Muscle of arm (tissue), 14 donors: ENCODE measurements at places on chromosomes 6 and 20.

DNA sequence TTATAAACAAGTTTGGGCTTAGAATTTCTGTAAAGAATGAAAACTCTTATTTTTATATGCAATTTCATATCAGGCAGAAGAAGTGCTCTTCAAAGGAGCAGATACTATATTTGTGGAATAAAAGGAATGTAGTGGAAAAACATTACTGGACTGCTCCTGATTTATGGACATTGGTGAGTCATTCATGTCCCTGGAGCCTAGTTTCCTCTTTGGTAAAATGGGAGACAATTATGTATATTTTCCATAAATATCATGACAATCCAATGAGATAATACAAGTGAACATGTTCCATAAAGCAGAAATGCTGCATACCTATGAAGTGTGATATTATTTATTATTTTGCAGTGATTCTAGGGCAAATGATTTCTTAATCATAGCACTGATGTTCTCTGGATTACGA, 445.8 kb upstream of the CITED2 start:
- DNase-seq, result peak; percentile 17

DNA sequence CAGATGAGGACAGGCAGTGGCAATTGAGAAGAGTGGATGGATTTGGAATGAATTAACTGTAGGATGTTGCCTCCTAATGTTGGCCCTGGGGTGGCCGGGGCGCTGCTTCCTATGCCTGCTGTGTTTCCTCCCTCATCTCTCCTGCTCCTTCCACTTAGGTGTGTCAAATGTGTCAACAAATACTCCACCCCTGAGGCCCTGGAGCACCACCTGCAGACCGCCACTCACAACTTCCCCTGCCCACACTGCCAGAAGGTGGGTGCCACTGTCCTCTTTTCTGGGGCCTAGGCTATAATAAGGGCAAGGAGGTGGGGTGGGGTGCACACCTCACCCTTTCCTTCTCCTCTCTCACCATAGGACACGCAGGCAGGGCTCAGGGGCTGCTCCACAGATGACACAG, 30.0 kb upstream of the CHMP4B start:
- DNase-seq, result no peak

GRCh38 chr6:404685-405423, 13.3 kb downstream of the IRF4 start:
- no peak for DNase-seq

- DNase-seq, result no peak
These were observed 25.6 kb downstream of the POFUT1 start for GRCh38 chr20:32233286-32233685.

GRCh38 chr20:32567384-32568178, 17.6 kb downstream of the NOL4L start:
- no peak for DNase-seq

DNA sequence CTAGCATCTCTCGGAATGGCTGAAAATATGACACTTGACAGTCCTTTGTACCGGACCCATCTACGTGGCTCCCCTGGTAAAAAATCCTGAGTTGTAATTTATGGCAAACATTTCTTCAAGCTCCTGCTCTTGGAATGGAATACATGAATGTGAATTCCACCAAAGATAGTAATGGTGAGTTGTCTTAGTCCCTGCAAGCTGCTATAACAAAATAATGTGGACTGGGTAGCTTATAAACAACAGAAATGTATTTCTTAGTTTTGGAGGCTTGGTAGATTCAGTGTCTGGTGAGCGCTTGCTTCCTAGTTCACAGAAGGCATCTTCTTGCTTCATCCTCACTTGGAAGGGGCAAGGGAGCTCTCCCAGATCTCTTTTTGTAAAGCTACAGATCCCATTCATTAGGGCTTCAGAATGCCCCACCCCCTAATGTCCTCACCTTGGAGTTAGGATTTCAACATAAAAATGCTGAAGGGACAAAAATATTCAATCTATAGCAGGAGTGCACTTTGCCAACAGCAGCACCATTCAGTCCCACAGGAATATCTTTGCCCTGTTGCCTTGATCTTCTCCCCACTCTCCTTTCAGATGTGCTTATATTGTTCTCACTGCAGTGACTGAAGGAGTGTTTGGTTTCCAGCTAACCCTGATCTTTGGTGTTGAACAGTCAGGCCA, 167.8 kb upstream of the HDAC2 start:
- no peak for DNase-seq

DNA sequence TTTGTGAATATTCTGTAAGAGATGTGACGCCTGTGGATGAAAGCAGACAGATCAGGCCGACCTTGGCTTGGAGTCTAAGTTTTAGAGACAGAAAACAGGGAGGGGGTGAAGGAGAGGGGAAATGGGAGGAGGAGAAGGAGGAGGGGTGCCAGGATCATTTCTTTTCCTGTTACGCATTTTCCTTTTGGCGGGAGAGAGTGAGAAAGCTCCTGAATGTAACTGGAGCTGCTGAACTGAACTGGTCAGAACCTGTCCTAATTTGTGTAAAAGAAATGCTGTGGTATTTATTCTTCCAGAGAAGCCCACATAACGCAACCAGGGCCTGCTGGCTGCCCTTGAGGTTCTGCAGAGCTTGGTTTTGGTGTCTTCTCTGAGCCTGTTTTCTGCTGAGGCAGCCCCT, 41.9 kb downstream of the UTRN start:
- DNase-seq, result peak; percentile 37

- DNase-seq, result no peak
These were observed 110.7 kb downstream of the FIG4 start for GRCh38 chr6:109801794-109802193.

GRCh38 chr6:73394577-73395354, at the start of gene DDX43:
DDX43 (plus strand) TSS chr6:73394828; CDS start chr6:73394906, 78 bp downstream.
- peak; percentile 29 for DNase-seq

DNA sequence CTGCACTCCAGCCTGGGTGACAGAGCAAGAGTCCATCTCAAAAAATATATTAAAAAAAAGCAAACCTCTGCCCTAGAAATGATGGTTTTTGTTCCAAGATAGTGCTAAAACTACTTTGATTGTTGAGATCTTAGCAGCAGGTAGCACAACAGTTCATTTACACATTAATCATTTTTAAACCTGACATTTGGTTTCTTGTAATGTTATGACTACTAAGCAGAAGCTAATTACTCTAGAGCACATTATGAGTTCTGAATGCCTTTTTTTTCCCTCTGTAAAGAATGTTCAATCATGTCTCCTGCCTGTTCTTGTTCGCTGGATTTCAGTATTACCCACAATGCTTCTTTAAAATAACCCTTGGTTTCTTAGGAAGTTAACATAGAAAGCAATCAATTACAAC, 24.7 kb upstream of the PHF3 start:
- no peak for DNase-seq

DNA sequence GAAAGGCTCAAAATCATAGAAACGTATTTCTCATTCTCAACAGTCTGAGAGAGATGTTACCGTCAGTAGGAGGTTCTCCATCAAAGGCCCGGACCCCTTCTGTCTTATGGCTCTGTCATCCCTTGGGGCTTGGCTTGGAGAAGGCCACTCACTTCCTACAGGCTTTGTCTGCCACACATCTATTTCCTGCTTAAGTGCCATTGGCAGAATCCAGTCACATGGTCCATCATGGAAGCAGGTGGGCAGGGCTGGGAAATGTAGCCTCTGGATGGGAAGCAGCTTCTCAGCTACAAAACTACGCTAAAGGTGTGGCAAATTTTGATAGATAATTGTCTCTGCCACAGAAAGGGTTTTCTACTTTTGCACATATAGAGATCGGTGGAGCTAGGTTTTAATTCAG, 12.6 kb upstream of the ZFP64 start:
- no peak for DNase-seq

GRCh38 chr6:16633961-16634360, 127.3 kb downstream of the ATXN1 start:
- no peak for DNase-seq

DNA sequence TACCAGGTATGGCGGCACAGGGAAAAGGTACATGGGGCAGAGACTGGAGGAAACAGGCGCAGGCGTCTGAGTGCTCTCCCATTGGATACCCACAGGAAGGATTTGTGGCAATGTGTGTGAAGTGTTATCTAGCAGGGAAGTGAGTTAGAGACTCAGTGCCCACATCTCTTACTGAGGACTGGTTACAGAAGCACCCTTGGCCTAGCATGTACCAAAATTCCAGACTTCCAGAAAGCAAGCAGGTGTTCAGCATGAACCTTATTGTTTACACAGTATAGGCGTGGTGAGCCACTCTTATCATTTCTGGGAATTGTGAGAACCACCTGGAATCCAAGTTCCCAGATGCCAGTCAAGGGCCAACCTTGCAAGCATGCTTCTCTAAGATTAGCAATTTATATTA, 14.2 kb downstream of the MANBAL start:
- no peak for DNase-seq

DNA sequence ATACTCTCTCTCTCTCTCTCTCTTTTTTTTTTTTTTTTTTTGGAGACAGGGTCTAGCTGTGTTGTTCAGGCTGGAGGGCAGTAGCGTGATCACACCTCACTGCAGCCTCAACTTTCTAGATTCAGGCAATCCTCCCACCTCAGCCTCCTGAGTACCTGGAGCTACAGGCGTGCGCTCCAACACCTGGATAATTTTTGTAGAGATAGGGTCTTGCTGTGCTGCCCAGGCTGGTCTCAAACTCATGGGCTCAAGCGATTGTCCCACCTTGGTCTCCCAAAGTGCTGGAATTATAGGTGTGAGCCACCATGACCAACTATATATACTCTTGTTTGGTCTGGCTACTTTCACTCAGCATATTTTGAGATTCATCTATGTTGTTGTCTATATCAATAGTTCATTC, 154.9 kb downstream of the ZFAND3 start:
- DNase-seq, result no peak

DNA sequence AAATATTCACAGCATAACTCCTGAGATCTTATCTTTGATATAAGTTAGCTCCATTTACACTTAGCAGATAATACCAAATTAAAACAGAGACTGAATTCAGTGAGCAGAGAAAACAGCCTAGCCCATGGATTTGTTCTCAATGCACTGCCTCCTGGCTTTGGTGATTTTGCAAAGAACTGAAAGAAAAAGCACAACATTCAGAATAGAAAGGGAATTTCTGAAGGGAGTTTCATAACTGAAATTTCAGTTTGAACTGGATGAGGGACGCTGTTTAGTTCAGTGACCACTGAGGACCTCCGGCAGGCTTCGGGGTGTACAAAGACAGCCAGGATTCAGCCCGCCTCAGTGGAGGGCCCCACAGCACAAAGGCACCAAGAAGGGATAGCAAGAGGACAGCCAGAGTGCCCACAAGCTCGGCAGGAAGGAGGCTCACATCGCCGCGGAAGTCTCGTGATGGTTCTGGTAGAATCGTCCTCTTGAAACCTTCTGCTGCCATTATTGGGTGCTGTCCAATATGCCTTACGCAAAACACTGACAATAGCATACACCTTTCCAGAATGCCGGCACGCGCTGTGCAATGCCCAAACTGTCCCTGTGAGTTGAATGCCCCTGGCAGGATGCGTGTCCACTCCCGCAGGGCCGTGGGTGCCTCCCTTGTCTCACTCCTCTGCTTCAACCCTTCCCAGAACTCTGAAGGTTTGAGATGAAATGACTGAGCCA, 9.7 kb upstream of the IRF4 start:
- DNase-seq, result no peak

GRCh38 chr6:119276211-119276610, 73.3 kb downstream of the MAN1A1 start:
- DNase-seq, result no peak

GRCh38 chr20:1282966-1283365, 16.9 kb downstream of the SNPH start:
- DNase-seq, result no peak

DNA sequence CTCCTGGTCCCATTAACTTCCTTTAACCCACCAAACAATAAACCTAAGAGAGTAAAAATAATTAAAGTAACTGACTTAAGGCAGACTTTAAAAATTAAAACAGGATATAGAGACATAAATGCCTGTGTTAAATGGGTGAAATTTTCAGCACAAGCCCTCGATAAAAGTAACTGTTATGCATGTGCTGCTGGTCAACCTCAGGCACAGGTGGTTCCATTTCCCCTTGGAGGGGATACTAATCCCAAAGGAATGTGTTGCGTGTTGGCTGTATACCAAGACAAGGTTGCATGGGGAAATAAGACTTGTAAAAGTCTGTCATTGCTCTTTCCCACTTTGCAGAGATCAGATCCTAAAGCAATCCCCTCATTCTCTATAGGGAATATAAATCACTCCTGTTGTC, 25.8 kb downstream of the HLA-A start:
- no peak for DNase-seq

- no peak for DNase-seq
These were observed 66.4 kb downstream of the LY86 start for GRCh38 chr6:6654599-6655575.

GRCh38 chr6:25499615-25500235, 152.3 kb upstream of the SCGN start:
- DNase-seq, result no peak

- DNase-seq, result no peak
These were observed 74.6 kb downstream of the ATG5 start for GRCh38 chr6:106250953-106251352.

DNA sequence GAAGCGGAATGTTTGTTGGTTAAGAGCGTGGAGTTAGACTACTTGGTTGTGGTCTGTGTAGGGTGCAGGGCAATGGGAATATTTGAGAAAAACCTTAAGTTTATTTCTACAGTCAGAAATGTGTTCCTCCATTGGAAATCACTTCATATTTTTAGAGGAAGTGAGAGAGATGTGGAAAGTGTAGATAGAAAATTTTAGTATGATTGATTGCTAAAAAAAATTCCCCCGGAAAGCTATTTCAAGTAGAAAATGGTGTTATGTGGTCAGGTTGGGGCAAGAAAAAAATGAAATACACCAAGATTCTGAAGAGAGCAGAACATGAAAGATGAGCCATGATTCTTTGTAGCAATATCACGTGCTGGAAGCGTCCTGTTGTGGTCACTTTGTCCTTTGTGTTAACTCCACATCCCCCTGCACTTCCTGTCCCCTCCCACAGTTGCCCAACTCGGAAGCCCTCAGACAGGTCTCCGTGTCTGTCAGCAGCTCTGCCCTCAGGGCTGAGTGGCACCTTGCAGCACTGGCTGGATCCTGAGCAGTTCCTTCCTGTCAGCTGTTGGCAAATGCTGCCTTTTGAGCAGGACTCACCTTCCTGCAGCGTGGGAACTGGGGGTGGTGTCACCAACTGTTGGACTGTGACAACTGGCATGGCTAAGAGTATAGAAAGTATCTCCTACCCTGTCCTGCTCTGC, 137.5 kb upstream of the SLC24A3 start:
- no peak for DNase-seq

DNA sequence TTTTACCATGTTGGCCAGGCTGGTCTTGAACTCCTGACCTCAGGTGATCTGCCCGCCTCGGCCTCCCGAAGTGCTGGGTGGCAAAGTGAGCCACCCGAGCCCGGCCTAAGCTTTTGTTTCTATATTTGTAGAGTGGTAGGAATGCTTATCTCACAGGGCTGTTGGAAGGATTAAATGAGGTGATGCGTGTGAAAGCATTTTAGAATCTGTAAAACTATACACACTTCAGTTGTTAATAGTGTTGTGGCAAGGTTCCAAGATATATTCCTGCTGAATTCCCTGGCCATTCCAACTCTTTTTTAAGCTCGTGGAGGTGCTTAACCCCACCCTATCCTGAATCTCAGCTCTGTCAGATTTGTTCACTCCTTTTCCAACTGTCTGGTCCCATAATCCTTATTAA, 89.9 kb upstream of the AKIRIN2 start:
- no peak for DNase-seq
